Psoas muscle (tissue), 8 donors: ENCODE measurements at places on chromosomes 16 and 17. TPM values are rescaled to one million over a fixed set of nuclear protein-coding genes. Genes with fewer than 3 reads are reported as not detected.

DNA sequence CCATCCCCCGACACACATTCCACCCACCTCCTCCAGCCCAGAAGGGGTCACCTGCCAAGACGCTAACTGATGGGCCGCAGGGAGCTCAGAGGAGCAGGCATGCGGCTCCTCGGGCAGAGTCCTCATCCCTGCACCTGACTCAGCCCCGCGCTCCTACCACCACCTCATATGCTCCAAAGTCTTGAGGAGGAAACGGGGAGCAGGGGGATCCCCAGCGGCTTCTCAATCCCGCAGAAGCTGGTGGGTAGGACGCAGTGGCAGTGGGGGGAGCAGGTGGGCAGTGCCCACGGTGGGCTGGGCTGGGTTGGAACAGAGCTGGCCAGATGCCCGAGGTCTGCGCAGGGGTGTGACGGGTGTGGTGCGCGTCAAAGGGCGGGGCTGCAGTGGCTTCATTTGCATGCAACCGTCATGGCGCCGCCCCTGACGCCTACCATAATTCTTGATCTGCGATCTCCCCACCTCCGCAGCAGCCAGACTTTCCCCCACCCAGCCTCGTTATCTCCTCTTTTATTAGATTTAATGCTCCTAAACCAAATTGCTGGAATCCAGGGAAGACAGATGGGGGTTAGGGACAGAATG is 39.0 kb upstream of the EMP2 start:
- DNase-seq: no peak

The OR2C1 gene
- polyA plus RNA-seq: not detected

The SYT17 gene
- polyA plus RNA-seq: 0.55 TPM

DNA sequence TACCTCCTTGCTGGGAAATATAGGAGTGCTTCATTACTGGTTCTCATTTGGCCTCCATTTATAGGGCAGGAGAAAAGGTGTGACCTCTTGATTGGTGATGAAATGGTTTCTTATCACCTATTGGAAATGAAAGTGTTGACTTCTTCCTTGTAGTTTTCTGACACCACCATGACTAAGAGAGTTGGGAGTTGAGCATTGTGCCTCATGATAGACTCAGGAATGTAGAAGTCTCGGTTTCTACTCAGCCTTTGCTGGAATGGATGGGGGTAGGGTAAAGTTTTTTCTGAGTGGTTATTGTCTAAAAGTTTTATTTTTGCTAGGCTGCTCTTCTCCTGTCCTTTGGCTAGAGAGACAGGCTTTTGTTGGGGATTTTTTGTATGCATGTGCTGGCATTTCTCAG is 117.4 kb downstream of the PHKB start:
- DNase-seq: no peak

DNA sequence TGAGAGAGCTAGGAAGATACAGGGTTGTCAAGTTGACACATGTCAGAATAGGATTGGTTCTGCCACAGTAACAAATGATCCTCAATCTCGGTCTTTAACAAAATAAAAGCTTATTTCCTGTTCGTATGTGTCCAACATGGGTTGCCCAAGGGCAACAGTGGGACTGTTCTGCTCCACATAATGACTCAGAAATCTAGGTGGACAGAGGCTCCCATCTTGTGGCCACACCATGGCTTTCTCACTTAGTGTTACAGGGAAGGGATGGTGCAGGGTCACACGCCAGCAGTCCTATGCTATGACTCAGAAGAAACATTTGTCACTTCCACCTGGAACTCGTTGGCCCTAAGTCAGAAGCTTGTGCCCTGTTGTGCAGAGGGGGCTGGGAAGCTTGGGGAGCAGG is 364.9 kb downstream of the SNX29 start:
- DNase-seq: no peak

DNA sequence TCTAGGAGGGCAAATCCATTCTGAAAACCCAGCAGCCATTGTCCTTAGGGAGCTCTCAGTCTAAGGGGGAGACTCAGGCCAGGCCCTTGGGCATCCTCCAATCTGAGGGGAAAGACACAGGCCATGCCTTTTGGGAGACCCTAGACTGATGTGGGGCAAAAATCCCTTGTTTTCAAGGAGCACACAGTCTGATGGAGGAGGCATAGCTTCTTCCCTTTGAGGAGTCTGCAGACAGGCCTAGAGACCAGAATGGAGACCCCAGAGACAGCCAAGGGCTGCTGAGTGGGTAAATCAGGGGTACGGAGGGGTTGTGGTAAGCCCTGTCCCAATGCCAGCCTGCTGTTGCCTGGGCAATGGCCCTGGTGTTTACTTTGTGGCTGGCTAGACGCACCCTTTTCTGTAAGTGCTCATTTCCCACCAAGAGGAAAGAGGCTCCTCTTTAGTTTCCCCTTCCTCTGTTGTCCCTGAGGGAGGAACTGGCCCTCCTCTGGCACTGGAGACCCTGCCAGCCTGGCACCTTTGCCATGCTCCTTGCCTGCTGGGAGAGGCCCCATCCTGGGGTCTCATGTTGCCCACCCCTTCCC is 19.3 kb downstream of the ARHGAP23 start:
- DNase-seq: no peak

DNA sequence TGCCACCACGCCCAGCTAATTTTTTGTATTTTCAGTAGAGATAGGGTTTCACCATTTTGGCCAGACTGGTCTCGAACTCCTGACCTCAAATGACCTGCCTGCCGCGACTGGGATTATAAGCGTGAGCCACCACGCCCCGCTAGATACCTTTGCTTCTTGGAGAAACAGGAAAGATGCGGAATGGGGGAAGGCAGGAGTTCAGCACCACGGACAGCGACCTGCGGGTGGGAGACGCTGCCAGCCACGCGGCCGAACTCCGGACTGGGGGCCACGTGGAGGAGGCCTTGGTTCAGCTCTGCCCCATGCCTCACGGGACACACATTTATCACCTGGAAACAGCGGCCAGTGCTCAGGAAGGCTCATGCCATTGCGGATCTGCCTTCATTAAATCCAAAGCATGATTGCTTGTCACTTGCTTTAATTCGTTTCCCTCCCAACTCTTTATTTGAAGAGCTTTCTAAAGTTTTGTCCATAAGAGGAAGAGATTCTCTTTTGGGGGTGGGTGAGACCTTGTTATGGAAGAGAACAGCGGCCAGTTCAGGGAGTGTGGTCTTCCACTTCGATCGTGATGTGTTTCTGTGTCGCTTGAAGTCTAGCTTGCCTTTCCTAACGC is 219.9 kb downstream of the ENGASE start:
- peak; percentile 78 for DNase-seq

The CDH11 gene
- 0.71 TPM for polyA plus RNA-seq

DNA sequence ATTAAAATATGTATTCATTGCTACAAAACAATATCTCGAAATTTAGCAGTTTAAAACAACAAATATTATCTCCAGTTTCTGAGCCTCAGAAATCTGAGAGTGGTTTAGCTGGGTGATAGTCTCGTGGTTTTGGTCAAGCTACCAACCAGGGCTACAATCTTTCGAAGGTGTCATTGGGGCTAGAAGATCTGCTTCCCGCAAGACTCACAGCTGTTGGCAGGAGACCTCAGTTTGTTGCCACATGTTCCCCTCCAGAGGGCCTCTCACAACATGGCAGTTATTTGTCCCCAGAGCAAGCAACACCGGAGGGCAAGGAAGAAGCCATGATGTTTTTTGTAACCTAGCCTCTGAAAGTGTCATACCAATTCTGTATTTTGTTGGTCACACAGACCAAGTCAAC is 12.0 kb upstream of the BCAS3 start:
- DNase-seq: no peak

- DNase-seq: no peak
These were observed 13.7 kb downstream of the DYNLL2 start for GRCh38 chr17:58096892-58097291.

The SCNN1B gene
- polyA plus RNA-seq: 0.10 TPM

The MSLN gene
- 0.03 TPM for polyA plus RNA-seq

DNA sequence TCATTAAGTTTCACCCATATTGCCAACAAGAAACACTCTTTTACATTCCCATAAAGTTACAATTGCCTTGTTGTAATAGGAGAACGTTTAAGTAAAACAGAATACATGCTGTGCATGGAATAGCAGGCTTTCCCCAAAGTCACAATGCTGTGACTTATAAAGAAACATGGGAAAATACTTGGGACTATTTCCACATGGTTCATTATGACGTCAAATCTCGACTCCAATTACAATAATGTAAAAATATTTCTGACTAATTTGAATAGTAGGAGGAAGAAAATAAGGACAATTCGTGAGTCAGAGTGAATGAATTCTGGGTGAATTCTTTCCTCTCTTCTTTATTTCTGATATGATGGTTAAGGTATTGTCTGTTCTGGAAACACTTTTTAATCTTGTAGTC is 52.8 kb downstream of the CDH11 start:
- no peak for DNase-seq

GRCh38 chr17:27920569-27920968 is 27.4 kb upstream of the LYRM9 start:
- DNase-seq: no peak

DNA sequence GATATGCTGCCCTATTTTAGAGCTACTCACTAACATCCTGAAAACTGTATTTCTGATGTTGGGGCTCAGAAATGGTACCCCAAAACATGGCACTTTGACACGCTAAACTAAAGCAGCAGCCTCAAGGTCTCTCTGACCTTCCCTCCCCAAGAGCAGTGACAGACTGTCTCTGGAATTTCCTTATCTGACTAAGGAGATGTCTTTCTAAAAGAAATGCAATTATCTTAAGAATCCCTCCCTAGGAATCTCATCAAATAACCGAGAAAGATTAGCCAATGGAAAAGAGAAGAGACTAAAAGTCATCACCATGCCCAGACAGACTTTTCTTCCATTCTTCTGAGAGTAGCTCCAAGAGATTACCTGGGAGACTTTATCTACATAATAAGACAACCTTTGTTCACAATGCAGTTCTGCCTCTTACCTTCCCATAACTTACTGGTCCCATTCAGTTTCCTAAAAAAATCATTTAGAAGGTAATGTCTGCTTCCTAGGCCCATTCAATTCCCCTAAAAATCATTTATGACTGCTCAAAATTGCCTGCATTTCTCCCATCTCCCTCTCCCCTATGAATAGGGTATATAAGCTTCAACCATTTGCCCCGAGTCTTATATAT is 123.9 kb downstream of the CPPED1 start:
- DNase-seq: no peak

The HSF4 gene
- polyA plus RNA-seq: 15.1 TPM

DNA sequence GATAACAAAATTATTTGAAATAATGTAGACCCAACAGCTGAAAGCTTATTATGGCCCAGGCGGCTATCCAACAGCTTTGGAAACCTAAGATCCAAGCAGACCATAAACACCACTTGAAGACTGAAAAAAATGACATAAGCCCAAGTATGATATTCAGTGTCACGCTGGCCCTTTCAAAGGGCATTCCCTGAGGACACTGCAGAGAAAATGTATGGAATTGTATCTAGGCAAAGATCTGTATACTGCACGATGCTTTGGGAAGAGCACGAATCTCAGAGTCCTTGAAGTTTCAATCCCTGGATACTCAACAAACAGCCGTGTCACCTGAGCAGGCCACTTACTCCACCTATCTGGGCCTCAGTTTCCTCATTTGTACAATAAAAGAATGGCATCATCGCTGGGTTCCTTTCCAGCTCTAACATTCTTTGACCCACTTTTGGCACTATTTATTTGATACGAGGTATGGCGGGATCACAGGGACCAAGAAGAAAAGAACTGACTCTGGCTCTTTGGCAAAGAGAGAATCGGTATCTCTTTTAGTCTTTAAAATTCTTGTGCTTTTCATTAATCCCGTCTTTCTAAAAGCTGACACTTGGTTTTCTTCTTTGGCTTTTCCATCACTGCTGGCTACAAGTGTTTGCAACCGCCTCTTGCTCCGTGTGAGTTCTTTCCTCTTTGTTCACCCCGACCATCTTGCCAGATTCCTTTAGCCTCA is 1.2 kb downstream of the STAT5B start:
- DNase-seq: no peak

DNA sequence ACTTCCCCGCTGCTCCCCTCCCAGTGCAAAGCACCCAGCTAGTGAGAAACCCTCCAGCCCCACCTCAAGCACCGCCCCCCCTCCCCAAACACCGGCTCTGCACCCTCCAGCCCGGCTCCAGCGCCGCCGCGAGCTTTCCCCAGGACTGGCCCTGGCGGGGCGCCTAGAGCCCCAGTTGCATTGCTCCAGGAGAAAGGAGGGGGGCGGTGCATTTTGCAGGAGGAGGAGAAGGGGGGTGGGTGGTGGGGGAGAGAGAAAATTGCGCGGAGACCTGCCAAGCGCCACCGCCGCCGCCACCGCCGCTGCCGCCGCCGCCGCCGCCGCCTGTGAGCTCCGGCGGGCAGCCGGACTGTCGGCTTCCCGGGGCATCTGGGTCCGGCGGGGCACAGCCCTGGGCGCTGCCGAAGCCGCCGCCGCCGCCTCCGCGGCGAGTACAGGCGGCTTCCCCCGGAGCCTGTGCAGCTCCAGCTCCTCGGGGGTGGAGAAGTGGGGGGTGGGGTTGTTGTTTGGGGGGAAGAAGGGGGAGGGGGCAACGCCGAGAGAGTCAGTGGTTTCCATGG is 333 bp upstream of the NOG start:
- DNase-seq: peak; percentile 87

- DNase-seq: peak; percentile 74
These were observed 67.7 kb downstream of the NDEL1 start for GRCh38 chr17:8503368-8503767.

DNA sequence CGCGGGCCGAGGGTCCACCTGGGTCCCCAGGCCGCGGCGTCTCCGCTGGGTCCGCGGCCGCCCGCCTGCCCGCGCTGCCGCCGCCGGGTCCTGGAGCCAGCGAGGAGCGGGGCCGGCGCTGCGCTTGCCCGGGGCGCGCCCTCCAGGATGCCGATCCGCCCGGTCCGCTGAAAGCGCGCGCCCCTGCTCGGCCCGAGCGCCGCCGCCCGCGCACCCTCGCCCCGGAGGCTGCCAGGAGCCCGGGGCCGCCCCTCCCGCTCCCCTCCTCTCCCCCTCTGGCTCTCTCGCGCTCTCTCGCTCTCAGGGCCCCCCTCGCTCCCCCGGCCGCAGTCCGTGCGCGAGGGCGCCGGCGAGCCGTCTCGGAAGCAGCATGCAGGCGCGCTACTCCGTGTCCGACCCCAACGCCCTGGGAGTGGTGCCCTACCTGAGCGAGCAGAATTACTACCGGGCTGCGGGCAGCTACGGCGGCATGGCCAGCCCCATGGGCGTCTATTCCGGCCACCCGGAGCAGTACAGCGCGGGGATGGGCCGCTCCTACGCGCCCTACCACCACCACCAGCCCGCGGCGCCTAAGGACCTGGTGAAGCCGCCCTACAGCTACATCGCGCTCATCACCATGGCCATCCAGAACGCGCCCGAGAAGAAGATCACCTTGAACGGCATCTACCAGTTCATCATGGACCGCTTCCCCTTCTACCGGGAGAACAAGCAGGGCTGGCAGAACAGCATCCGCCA is 504 bp downstream of the FOXC2 start:
- DNase-seq: no peak
